Occipital lobe (tissue), 3 donors: ENCODE measurements at places on chromosomes 12 and 14.

- DNase-seq, result no peak
Measured at GRCh38 chr14:49106741-49107667, 479.2 kb downstream of the RPS29 start.

DNA sequence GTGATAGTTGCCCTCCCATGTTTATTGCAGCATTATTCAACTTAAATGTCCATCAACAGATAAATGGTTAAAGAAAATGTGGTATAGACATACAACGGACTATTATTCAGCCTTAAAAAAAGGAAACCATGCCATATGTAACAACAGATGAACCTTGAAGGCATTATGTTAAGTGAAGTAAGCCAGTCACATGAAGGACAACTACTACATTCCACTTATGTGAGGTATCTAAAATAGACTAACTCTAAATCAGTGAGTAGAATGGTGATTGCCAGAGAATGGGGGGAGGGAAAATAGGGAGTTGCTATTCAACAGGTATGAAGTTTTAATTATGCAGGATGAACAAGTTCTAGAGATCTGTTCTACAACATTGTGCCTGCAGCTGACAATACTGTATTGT is 10.1 kb downstream of the PCNX4 start:
- DNase-seq, result no peak

DNA sequence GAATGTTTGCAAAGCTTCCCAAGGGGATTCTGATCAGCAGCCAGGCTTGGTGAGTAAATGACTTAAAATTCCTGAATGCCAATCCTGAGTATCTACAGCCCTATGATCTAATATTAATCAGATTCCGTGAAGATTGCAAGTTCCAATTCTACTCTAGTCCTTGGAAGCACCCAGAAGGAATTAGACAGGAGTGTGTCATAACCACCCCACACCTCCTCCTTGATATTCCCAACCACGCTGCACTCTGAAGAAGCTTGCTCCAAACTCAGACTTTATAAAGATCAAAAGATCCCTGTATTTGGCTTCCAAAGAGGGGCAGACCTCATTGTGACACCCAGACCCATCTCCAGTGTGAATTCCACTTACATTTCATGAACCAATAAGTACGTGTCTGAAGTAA is 306.0 kb downstream of the BCL11B start:
- no peak for DNase-seq

DNA sequence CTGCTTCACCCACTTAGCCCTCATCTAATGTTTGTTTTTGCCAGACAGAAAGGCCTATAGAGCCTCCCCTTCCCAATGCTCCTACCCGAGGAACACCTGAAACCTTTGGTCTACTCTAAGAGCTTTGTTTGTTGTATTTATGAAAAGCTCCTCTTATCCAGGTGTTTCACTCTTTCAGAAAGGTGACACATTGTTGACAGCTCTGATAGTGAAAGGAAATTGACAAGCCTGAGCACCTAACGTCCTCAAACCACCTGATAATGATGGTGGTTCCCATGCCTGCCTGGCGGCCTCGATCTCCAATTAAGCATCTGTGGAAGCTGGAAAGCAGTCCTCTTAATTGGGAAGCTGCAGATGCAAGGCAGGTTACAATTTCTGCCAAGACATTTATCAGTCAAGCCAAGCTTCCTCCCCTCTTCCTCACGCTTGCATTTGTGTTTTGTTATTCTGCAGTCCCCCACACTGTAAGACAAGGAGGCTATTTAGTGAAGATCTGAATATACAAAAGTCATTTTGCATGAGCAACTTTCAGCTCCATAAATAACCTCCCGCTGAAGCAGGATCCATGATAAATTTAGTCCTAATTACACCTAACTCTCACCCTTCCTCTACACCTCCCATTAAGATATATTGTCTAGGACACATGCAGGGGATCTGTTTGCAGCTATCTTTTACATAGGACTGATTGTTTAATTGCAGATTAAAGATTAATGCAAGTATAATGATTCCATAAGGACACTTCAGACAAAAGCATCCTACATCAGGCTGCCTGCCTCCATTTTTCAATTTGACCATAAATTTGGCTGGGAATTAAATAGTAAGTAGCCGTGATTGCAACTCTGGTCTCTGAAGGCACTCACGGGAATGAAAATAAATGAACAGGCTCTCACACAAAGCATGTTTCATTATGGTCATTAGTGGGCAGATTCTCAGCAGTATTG is 288.6 kb downstream of the PDZRN4 start:
- DNase-seq, result no peak

DNA sequence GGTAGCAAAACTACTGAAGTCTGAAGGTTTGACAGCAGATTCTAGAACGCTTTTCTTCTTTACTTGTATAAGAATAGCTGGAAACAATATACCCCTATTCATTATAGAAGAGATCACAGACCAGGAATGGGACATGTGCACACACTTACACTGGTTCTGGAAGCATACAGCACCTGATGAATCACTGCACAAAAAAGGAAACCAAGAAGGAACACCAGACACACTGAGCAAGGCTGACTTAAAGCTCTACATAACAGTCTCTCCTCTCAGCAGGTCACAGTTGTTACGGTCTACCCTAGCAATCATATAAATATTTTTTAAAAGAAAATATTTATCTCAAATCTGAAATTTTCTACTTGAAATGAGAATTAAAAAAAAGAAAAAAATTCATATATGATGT is 13.5 kb downstream of the ATP2B1 start:
- no peak for DNase-seq

DNA sequence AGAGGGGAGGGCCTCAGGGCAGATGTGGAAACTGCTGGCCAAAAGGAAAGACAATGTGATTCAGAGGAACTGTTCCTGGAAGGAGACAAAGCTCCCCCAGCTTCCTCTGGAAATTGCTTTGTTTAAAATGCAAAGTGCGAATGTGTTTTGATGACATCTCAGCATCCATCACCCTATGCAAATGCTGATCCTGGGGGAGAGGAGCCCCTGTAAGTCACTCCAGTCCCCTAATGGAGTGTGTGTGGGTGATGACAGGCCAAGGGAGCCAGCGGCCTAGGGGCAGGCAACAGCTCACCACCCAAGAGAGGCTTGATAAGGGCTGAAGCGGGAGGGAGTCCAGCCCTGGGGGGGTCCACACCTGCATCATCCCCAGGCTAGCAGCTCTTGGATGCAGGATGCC is 134.2 kb downstream of the ESRRB start:
- no peak for DNase-seq

DNA sequence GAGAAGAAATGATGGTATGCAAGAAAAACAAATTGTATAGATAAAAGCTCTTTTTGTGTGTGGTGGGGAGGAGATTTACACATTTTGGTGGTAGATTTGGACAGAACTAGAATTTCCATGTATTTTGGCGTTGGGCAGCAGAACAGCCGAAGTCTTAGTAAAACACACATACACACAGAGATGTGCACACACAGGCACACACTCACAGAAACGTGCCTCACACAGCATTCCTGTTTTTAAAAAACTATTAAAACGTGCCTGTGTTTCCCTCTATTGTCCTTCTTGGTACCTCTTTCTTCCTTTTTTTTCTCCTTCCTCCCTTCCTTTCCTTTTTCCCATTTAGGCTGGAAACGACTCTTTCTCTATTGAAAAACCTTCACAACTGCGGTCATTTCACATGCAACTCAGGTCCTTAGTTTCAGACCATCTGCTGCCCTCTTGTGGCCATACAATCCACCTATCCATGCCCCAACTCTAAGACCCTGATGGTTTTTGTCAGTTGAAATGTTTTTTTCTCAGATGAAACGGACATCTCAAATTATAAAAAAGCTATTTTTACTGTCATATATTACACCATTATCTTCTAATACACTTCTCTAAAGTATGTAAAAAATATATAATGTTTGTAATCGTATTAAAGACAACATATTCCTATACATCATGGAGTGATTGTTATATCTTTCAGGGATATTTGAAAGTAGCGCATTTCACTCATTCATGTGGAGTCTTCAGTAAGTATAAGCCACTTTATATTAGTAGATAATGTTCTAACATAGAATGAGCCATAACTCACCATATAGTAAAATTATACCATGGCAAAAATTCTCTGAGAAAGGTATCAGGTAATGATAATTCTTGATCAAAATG is 386.7 kb upstream of the NOVA1 start:
- no peak for DNase-seq
